ENCODE measurements at places on chromosomes 3 and 15. TPM values are rescaled to one million over a fixed set of nuclear protein-coding genes. Genes with fewer than 3 reads are reported as not detected.

DCBLD2 gene
- total RNA-seq: 2.2 TPM

SEMA7A gene
- total RNA-seq: 2.3 TPM

GNB4 gene
- 0.56 TPM for total RNA-seq

ZIC1 gene
- total RNA-seq: not detected

ATP13A5 gene
- not detected for total RNA-seq

PLA2G4D gene
- total RNA-seq: not detected

ERC2 gene
- not detected for total RNA-seq

TMEM40 gene
- not detected for total RNA-seq

LRRIQ4 gene
- not detected for total RNA-seq

CCDC39 gene
- total RNA-seq: not detected

LARP6 gene
- total RNA-seq: not detected

JMJD7 gene
- total RNA-seq: 38.4 TPM

AADAC gene
- total RNA-seq: not detected

ALS2CL gene
- 45.8 TPM for total RNA-seq

EID1 gene
- 41.0 TPM for total RNA-seq

ONECUT1 gene
- total RNA-seq: not detected

DGKG gene
- not detected for total RNA-seq

EPM2AIP1 gene
- total RNA-seq: 29.5 TPM

UROC1 gene
- not detected for total RNA-seq

LSAMP gene
- total RNA-seq: not detected

CSPG4 gene
- total RNA-seq: not detected

GOLGA8R gene
- total RNA-seq: 1.8 TPM

THRB gene
- not detected for total RNA-seq

CLDN18 gene
- not detected for total RNA-seq

LRRC34 gene
- total RNA-seq: 0.52 TPM

WDR72 gene
- total RNA-seq: not detected

MESP1 gene
- total RNA-seq: 0.22 TPM

DNAH12 gene
- not detected for total RNA-seq

CACNA2D3 gene
- 0.08 TPM for total RNA-seq

PRSS50 gene
- not detected for total RNA-seq

TIMMDC1 gene
- 14.4 TPM for total RNA-seq

PRR20G gene
- total RNA-seq: not detected

ST8SIA2 gene
- total RNA-seq: not detected

GP9 gene
- not detected for total RNA-seq

SH2D7 gene
- total RNA-seq: not detected

CDCP1 gene
- total RNA-seq: 1.7 TPM

CYP1A2 gene
- total RNA-seq: not detected

SLC9C1 gene
- not detected for total RNA-seq

DUOXA2 gene
- total RNA-seq: not detected

CHRFAM7A gene
- 0.50 TPM for total RNA-seq

KIF23 gene
- 1.1 TPM for total RNA-seq

C2CD4A gene
- 0.34 TPM for total RNA-seq

PLSCR2 gene
- not detected for total RNA-seq

TMEM115 gene
- total RNA-seq: 19.9 TPM

CA12 gene
- total RNA-seq: not detected

ECE2 gene
- not detected for total RNA-seq

SCAANT1 gene
- 2.1 TPM for total RNA-seq

NR2F2 gene
- total RNA-seq: not detected

C15orf62 gene
- 0.77 TPM for total RNA-seq

GP5 gene
- total RNA-seq: 3.3 TPM

NAALADL2 gene
- 0.30 TPM for total RNA-seq
